SK-N-DZ (cell line): ENCODE measurements at places on chromosomes 12 and 14.

DNA sequence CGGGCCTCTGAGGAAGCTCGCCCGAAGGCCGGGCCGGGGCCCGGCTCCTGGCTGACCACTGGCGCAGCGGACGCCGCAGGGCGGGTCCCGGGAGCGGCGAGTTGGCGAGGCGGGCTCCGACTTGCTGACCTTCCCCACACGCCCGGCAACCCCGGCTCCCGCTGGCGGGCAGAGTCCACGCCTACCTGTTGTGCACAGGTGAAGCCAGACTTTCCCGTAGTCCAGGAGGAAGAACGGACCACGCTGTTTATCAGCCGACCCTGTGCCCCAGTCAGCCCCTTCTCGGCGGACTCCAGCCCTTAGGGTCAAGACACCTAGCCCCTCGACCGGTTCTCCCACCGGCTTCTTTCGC is 407 bp downstream of the HEATR5A start:
- no peak for DNase-seq

DNA sequence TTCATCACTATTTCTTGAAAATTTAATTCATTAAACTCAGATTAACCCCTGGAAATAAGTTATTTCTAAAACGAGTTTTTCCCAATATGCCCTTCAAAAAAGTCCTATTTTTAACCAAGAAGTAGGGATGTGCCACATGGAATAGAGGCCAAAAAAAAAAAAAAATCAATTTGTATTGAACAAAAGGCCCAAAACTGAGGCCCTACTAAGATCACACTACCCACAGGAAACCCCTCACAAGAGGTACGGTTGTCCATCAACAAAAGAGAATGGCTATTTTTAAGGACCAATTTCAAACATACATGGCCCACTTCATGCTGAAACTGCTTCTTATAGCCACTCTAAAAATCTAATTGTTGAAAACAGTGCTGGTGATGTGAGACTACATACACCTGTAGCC is 7.5 kb upstream of the BAZ2A start:
- DNase-seq, result no peak

GRCh38 chr12:40175045-40175444 is 49.8 kb upstream of the LRRK2 start:
- no peak for DNase-seq

GRCh38 chr12:32087306-32087705 is 19.3 kb upstream of the BICD1 start:
- no peak for DNase-seq

- no peak for DNase-seq
Observed at GRCh38 chr12:107864235-107864634, 89.7 kb downstream of the ASCL4 start.

- no peak for DNase-seq
Observed at GRCh38 chr14:30500222-30500621, 58.7 kb upstream of the G2E3 start.

DNA sequence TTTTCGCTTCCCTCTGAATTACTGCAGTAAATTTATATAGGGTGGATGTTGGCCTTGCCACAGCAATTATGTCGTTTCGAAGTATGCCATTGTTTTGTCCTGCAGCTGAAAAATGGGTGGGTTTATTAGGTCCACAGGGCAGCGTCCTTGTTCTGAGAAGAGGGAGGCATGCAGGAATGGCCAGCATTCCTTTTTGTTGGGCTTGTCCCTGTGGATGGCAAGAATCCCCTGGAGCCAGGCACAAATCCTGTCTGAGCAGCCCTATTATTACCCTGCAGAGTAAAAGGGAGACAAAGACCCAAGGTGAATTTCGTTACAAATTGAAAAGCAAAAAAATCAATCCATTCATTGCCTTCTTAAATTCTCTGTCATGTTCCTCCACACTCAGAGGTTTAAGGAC is 88.1 kb downstream of the CHST11 start:
- DNase-seq, result no peak

- no peak for DNase-seq
Observed at GRCh38 chr12:1885082-1885596, 33.3 kb downstream of the CACNA2D4 start.

DNA sequence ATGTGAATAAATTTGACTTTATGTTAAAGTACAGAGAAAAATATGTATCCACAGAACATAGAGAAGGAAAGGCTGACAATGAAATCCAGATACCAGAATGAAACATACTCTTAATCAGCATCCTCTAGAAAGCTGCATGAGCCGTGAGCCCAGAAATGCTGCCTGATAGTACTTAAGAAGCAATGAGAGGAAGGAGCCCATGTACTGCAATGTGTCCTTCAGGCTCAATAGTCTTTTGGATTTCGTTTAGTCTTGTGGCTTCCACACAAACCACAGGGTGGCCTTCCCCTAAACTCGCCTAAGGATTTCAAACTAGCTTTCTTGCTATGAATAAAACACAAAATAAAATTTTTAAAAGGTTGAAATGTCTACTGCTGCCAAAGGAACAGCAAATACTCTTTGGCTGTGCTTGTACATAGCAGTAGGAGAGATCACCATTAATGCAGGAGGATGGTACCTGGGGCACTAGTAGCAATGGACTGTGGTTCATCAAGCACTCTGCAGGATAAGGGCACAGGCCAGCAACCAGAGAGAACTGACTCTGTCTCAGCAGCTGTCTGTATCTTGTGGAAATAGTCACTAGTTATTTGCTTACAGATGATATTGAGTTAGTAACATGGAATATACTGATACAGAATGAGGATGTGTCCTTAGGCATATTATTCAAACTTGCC is 988.3 kb upstream of the LRFN5 start:
- DNase-seq, result no peak

GRCh38 chr14:75066691-75067090 is 2.8 kb upstream of the ZC2HC1C start:
- DNase-seq, result no peak

- DNase-seq, result no peak
Observed at GRCh38 chr12:3119756-3120601, 42.8 kb downstream of the TSPAN9 start.

- DNase-seq, result no peak
Observed at GRCh38 chr14:105492971-105493871, 2.2 kb downstream of the TEDC1 start.

DNA sequence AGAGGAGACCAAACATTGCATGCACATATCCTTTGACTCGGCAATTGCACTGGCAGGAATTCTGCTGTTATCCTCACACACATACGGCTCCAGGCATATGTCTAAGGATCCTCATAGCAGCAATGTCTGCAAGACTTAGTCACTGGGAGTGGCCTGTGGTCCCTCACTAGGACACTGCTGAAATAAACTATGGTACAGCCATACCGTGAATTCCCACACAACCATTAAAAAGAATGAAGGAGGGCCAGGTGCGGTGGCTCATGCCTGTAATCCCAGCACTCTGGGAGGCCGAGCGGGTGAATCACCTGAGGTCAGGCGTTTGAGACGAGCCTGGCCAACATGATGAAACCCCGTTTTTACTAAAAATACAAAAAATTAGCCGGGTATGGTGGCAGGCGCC is 105.1 kb downstream of the ZFP36L1 start:
- no peak for DNase-seq

DNA sequence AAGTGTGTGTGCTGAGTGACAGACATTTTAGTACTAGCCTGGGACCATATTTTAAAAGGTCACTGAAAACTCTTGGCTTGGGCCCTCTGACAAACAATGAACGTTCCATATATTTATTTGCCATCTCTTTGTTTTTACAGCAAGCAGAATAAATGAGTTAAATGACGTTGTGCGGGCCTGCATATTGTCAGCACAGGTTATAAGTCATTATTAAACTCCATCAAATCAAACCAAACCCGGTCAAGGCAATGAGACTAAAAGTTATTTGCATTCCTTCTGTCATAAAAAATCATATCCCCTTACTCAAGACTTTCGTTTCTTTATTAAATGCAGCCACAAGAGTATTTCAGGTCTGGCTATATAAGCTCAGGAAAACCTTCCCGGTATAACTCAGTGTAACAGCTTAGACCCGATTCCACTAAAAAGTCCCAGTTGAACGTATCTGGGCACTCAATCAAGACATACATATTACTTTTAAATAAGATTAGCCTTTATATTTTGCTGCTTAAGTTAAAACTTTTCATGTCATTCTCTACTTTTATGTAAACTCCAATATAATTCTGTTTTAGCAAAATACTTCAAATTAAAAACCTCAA is 84.9 kb downstream of the DICER1 start:
- no peak for DNase-seq

DNA sequence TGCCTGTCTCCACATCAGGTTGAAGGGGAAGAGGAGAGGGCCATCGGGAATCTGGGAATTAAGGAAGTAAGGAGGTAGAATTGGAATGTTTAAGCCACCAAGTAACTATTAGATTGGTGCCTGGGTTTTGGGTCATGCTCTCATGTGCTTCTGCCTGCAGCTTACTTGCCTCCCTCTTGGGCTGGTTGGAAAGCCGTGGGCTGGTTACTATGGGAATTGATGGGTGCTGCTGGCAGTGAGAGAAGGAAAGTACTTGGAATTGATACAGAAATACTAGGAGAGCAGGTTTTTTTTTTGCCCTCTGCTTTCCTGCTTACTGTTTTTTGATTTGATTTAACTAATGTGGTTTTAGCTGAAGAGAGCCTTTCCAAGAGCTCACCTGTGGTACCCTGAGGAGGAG is 493.5 kb upstream of the RGS6 start:
- no peak for DNase-seq

- DNase-seq, result no peak
Observed at GRCh38 chr14:33555710-33556350, 395.0 kb downstream of the EGLN3 start.

GRCh38 chr12:89456565-89456964 is 68.0 kb downstream of the GALNT4 start:
- DNase-seq, result no peak

- peak; percentile 64 for DNase-seq
Observed at GRCh38 chr12:4356041-4356327, 23.5 kb downstream of the FGF23 start.

DNA sequence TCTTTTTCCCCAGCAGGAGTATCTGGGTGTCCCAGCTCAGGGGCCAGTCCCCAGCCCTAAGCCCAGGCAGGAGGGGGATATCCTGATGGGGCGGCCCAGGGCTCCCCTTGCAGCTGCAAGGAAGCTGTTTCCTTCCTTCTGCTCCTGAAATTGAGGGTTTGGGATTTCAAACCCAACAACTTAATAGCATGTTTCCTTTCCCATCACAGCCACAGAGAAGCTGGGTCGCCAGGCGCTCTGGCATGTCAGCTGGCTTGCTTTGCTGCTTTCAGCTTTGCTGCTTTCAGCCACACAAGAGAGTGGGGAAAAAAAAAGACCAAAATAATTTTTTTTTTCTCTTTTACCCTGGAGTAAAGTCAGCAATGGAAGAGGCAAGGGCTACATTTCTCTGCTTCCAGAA is 30.0 kb downstream of the HVCN1 start:
- no peak for DNase-seq

GRCh38 chr12:79884401-79885006 is 50.4 kb downstream of the PPP1R12A start:
- DNase-seq, result no peak

- no peak for DNase-seq
Observed at GRCh38 chr12:5720381-5721005, 224.6 kb downstream of the ANO2 start.

GRCh38 chr12:13631873-13632272 is 349.5 kb downstream of the GRIN2B start:
- DNase-seq, result no peak

DNA sequence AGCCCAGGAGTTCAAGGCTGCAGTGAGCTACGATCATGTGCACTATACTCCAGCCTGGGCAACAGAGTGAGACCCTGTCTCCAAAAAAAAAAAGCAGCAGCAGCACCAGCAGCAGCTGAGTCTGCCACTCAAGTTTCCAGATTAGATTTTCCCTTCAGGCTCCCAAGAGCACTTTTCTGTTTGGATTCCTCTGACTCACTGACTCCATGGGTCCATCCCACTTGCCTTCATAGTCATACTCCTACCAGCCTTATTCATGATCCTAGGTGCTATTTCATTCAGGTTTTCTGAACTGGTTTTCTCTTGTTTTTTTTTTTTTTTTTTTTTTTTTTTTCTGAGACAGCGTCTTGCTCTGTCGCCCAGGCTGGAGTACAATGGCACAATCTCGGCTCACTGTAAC is 6.8 kb upstream of the TWF1 start:
- no peak for DNase-seq

DNA sequence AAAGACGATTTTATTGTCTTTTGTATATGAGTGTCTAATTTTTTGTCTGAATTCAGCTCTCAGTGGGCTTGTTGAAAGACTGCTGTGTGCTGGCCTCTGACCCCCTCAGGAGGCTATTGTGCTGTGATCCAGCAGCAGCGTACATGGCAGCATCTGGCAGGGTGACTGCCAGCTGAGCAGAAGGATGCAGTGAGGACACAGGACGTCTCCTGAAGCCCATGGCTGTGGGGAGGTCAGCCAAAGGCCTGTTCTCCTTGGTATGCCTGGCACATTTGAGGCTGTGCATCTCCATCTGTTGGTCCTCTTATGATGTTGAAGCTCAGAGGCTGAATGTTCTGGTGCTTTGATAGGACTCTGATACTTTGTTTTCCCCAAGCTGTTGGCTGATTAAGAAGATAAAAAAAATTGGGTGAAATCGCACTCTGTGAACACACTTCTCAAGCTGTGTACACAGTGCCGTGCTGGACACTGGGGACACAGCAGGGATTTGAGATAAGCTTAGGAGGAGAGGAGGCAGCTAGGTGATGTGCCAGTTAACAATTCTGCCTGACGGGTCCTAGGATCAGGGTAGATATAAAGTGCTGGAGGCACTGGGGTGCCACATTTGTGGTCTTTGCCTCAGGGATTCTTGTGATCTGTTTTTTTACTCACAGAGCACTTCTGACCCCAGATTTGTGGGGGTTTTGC is 37.5 kb downstream of the EID3 start:
- DNase-seq, result no peak

GRCh38 chr14:91119556-91120311 is 5.9 kb downstream of the DGLUCY start:
- DNase-seq, result no peak

DNA sequence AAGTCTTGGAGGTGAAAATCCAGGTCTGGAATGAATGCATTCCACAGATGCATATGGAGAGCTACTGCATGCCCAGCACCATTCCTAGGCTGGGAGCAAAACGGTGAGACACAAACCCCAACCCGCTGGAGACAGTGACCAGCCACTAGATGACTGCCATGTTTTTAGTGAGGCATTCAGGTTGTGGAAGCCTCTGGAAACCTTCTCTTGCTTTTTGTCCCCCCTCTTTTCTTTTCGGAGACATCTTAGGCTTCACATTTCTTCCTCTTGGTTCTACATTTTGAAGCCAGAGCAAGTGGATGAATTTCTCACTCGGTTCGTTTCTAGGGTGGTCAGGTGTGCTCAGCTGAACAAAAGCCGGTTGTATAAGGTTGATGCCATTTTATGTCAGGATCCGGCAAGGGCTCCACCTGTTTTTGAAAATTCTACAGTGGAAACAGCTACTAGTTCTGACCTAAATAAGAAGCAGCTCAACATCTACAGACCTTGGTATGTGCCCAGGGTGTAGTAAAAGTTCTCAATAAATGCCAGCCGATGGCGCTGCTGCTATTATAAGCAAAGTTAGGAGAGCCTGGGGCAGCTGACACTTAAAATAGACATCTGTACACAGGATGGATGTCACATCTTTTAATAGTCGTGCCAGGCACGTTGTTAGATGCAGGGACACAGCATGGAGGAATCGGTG is 1.8 kb upstream of the ZNF839 start:
- no peak for DNase-seq

- DNase-seq, result no peak
Observed at GRCh38 chr14:99559286-99559990, 44.6 kb downstream of the CCDC85C start.

- DNase-seq, result no peak
Observed at GRCh38 chr12:31645924-31646323, 13.6 kb upstream of the ETFBKMT start.

GRCh38 chr12:51521554-51522276 is 69.3 kb upstream of the SCN8A start:
- no peak for DNase-seq

- DNase-seq, result no peak
Observed at GRCh38 chr12:111775205-111776193, 8.8 kb downstream of the ALDH2 start.
